ENCODE measurements at places on chromosomes 16 and 17.

DNA sequence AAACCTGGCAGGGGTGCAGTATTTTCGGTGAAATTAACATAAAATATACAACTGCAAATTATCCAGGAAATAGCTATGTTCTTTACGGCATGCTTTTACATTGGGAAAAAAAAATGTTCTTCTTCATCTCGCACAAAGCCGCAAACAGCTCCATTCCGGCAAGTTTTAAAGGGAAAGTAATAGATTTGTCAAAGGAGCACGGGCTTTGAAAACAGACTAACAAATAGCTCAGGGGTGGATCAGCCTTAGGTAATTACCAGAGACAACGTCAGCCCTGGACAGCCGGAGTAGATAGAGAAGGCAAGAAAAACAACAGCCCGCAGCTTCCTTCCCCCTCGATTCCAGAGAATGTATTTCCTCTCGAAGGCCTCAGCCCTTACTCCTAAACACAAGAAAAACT, 222.5 kb downstream of the C16orf78 start:
- DNase-seq = peak; percentile 39

- DNase-seq = no peak
Observed at GRCh38 chr17:80116921-80117380, 15.6 kb downstream of the GAA start.

GRCh38 chr17:46886310-46886663, 34.9 kb downstream of the WNT9B start:
- DNase-seq = no peak

GRCh38 chr17:43412166-43412565, 13.4 kb downstream of the ARL4D start:
- DNase-seq = no peak

GRCh38 chr17:60598001-60598736, 1.8 kb upstream of the PPM1D start:
- no peak for DNase-seq

DNA sequence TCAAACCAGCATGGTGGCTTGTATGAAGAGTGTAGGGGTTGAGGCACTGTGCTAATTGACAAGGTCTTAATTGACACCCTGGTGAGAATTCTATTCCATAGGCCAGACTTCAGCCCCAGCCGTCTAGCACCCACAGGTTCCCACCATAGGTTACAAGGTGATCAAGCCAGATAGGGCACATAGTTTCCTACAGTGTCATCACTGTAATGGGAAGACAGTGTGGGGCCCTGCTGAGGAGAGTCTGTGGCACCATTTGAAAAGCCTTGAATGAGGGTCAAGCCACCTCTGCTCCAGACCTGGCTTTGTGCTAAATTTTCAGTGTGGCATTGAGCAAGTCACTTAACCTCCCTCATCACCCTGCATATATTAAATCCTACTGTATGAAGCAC, 36.2 kb downstream of the YPEL2 start:
- DNase-seq = no peak

GRCh38 chr17:75317671-75318070, 28.4 kb upstream of the SLC25A19 start:
- no peak for DNase-seq

DNA sequence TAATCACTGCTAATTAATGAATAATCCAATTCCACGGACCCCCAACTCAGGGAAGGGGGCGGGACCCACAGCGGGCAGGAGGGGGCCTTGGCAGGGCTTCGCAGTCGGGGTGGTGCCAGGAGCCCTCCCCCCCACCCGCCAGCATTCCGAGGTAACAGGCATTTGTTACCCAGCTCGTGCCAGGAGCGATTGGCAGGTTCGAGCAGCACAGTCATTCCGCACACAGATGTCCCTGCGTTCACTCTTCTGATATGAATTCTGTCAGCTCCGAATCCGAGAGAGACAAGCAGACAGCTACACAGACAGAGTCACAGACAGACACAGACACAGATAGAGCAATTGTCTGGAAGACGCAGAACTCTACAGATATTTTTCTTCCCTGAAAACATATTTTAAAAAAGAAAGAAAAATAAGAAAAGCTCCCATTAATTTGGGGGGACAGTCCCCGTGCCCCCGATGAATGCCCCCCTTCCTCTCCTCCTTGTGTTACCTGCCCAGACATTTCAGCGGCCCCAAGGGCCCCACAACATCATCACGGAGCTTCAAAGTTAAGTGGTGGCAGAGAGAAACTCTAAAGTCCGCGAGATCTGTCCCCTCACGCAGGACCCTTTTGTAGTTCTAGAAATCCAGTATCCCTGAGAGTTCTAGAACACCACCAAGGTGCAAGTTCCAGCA, 10.2 kb downstream of the NEUROD2 start:
- DNase-seq = no peak

DNA sequence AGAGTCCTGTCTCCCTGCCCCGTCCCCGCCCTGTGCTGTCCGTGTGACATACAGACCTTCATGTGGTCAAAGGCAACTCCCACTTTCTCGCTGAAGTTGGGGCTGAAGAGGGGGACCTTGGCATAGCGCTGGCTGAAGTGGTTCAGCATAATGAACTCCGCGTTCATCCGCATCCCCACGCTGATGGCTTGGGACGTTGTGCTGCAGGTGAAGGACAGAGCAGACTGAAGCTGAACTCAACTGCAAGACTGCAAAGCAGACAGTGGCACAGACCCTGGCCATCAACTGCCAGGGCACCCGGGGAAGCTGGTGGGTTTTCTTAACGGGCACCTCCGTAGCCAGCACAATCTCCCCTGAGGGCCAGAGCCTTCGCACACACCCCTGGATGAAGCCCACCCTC, 24.2 kb downstream of the ELAC2 start:
- no peak for DNase-seq

DNA sequence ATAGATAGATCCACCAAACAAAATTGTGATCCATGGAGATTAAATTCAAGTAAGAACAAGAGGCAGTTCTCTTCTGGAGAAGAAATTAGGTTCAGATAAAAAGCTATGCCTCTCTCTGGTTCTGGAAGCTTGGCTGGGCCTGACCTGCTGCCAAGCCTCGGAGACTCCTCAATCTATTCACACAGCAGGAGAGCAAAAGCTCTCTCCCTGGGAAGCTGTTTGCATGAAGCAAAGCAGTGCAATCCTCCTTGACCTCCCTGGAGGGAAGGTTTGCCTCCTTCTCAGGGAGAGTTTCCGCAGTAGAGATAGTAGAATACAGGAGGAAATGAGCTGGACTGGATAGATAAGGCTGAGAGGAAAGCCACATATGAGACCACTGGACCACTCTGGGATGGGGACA, 78.1 kb upstream of the GNAO1 start:
- no peak for DNase-seq

DNA sequence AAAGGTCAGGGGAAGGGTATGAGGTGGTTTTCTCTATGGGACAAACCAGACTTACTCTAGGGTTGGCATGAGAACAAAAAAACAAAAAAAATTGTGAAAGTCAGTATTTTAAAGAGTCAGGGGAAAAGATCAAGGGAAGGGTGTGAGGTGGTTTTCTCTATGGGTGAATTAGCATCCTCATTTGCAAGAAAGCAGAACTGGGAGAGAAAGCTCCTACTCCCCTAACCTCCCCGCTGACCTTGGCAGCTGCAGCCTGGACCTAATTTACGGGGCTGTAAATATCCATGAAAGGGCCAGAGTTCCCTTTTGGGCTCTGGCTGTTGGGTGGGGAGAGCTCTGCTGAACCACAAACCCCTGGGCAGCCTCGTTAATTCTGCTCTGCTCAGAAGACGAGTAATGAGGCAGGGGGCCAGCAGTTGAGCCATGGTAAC, 10.6 kb downstream of the RHBDL3 start:
- DNase-seq = no peak

Data from fibroblast of upper back skin (primary cell).